ENCODE measurements at places on chromosomes 1 and 21.

- DNase-seq: no peak
These were observed 128.2 kb downstream of the LBR start for GRCh38 chr1:225299624-225300023.

DNA sequence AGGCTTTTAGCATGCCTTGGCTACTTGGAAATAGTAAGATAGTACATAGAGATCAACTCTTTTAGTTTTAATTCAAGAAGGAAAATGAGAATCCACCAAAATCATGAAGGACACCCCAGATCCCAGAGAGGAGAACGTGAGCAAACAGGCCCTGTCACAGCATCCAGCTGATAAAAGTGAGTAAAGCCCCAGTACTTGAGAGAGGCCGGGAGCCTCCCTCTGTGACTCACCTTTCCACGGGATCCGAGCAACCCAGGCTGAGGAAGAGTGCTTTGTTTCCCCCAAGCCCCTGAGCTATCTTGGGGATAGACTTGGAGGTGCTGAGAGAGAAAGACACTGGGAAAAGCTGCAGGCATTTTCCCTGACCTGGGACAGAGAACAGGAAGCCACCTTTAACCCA lies 238.6 kb downstream of the DUSP10 start:
- DNase-seq: no peak

GRCh38 chr1:101190441-101190840 lies 46.4 kb upstream of the S1PR1 start:
- no peak for DNase-seq

GRCh38 chr21:25342816-25343215 lies 264.5 kb downstream of the MRPL39 start:
- no peak for DNase-seq

GRCh38 chr1:175754921-175755320 lies 11.5 kb upstream of the TNR start:
- DNase-seq: no peak

DNA sequence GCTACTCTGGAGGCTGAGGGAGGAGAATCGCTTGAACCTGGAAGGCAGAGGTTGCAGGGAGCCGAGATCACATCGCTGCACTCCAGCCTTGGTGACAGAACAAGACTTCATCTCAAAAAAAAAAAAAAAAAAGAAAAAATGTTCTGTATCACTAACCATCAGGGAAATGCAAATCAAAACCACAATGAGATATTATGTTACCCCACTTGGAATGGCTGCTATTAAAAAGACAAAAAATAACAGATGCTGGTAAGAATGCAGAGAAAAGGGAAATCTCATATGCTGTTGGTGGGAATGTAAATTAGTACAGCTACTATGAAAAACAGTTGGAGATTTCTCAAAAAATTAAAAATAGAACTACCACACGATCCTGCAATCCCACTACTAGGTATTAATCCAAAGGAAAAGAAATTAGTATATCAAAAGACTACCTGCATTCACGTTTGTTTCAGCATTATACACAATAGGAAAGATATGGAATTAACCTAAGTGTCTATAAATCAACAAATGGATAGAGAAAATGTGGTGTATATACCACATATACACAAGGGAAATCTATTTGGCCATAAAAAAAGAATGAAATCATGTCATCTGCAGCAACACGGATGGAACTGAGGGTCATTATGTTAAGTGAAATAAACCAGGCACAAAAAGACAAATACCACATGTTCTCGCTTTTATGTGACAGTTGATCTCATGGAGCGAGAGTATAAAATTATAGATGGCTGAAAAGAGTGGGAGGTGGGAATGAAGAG lies 62.6 kb downstream of the ABL2 start:
- no peak for DNase-seq

DNA sequence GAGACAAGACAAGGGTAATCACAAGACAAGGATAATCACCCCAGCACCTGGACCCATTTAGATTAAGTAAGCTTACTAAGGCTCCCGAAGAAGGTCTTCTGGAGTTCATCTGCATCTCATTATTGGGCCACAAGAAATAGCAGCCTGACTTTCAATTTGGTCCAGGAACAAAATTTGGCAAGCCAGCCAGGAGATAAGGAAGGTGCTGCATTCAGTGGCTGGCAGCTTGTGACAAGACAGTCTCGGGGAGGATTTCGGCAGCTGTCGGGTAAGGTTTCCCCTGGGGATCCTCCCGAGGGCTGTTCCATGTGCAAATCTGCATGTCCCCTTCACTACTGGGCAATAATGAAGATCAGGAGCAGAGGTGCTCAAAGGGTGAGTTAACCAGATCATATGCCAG lies 195.2 kb downstream of the FCRL5 start:
- no peak for DNase-seq

- DNase-seq: no peak
These were observed 148.1 kb upstream of the USP24 start for GRCh38 chr1:55363268-55363667.

DNA sequence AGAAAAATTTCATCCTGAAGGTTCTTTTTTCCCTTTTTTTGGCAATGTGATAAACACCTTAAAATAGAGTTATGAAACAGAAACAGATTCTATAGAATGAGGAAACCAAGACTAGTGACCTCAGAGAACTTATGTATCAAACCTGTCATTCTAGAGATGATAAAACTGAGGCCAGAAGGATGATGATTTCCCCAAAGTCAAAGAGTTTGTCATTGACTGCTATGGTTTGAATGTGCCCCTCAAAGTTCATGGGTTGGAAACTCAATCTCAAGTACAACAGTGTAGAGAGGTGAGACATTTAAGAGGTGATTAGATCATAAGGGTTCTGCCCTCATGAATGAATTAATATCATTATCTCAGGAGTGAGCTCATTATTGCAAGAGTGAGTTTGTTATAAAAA lies 13.7 kb upstream of the BEND5 start:
- DNase-seq: no peak

DNA sequence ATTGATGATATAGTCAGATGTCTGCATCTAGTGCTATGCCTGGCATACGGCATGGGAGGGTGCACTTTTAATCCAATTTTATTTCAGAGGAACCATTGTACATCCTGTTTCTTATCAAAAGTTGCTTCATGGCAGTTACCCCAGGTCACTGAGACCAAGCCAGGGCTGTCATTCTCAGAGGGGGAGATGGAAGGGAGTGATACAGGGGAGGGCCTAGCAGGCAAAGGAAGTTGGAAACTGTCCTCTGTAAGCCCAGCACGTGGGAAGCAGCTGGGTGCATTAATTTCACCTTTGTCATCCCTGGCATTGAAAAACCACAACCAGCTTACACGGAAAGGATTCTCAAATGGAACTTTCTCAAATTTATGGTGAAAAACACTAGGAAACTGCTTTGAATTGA lies 458.7 kb upstream of the ADAMTS5 start:
- DNase-seq: no peak

DNA sequence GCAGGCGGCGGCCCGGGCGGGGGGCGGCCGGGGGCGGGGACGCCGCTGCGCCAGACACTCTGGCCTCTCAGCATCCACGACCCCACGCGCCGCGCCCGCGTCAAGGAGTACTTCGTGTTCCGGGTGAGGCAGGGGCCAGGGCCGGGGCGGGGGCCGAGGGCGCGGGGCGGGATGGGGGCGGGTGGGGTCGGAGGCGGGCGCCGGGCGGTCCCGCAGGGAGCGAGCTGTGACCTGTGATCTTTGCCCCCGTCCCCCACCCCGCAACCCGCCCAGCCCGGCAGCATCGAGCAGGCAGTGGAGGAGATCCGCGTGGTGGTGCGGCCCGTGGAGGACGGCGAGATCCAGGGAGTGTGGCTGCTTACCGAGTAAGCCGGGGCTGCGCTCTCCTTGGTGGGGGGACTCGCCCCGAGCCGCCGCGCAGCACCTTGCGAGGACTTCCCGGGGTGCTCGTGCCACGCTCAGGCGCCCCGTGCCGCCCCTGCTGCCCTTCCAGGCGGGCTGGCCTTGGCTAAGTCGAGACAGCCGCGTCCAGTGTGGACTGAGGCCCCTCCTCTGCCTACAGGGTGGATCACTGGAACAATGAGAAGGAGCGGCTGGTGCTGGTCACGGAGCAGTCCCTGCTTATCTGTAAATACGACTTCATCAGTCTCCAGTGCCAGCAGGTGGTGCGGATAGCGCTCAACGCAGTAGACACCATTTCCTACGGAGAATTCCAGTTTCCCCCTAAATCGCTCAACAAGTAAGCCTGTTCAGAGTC lies 514 bp downstream of the TPRG1L start:
- DNase-seq: no peak

- no peak for DNase-seq
These were observed 254.4 kb downstream of the FOXD2 start for GRCh38 chr1:47692196-47692595.

- no peak for DNase-seq
These were observed 20.9 kb downstream of the TMED5 start for GRCh38 chr1:93159337-93159736.

GRCh38 chr1:54926970-54927369 lies 40.0 kb upstream of the DHCR24 start:
- DNase-seq: no peak

- no peak for DNase-seq
These were observed 79.1 kb upstream of the GPR88 start for GRCh38 chr1:100458661-100459357.

- no peak for DNase-seq
These were observed 322.9 kb downstream of the BRINP3 start for GRCh38 chr1:190154744-190155143.

- DNase-seq: no peak
These were observed 26.1 kb upstream of the PRSS38 start for GRCh38 chr1:227789084-227790033.

DNA sequence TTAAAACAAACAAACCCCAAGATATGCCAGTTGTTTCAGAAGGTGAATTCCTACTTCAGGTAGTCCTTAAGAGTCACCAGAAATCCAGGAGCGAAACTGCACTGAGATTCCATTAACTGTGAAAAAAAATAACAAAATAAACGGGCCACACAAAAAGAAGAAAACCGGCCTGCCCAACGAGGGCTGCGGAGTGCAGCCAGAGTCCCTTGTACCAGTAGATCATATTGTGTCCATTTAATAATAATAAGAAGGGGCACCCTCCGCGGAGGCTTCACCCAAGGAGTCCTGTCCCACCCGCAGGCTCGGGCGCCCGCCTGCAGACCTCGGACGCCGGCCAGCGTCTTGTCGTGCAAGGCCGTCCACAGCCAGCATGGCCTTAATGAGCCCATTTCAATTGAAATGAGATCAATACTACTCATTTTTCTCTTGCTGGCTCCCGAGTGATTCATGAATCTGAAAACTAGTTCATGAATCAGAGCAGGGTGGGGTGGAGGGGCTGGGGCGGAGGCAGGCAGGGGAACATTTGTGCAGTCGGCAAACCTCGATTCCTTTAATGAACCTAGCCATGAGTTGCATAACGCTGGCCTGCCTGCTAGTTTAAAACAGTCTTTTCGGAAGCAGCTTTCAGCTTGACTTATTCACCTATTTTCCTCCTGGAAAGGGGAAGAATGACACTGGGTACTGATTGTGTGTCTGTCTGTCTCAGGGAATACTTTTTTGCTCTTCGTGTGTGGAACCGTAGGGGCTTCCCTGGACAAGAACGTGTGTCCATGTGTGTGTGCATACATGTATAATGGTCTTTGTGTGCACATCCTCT lies 113.1 kb upstream of the IRF2BP2 start:
- DNase-seq: peak; percentile 64

DNA sequence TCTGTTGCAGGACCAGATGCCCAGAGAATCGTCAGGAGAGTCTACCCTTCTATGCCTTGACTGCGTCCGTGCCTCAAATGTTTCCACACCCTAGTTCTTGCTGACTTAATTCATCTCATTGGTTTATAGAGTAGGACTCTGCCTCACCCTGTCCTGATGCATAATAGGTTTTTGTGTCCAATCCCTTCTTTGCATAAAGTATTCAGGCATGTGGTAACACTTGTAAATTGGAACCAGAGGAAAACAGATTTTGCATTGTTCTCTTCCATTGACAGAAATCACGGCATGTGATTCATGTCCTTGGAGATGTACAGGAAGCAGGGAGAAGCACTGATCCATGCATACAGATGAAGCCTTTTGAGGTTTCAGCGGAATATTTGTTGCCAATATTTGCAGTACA lies 29.5 kb downstream of the PLPPR5 start:
- DNase-seq: no peak

- DNase-seq: no peak
These were observed 71.0 kb downstream of the FOXD2 start for GRCh38 chr1:47508702-47509431.
